ENCODE measurements at places on chromosomes 5 and 9. TPM values are rescaled to one million over a fixed set of nuclear protein-coding genes. Genes with fewer than 3 reads are reported as not detected.
A peak's percentile ranks its signal among the peaks of the same experiment; 100 is the strongest.

The FOXD4L6 gene
- total RNA-seq, result not detected

The BAAT gene
- total RNA-seq, result not detected

The PSMB7 gene
- 202 TPM for total RNA-seq

The KIF2A gene
- total RNA-seq, result 40.0 TPM

The WASHC1 gene
- total RNA-seq, result 3.1 TPM

The RGS7BP gene
- 0.11 TPM for total RNA-seq

The SIT1 gene
- not detected for total RNA-seq

- peaks cover 31% of the 10 kb centered on the region for H3K27me3 ChIP-seq
- H3K36me3 ChIP-seq, result no peaks in the 10 kb centered on the region
- DNase-seq, result no peak
- no peak overlapping the region for H3K27ac ChIP-seq
- no peak overlapping the region for H3K4me3 ChIP-seq
- no peaks in the 10 kb centered on the region for H3K4me1 ChIP-seq
These were observed 35.2 kb downstream of the FAM163B start for GRCh38 chr9:133573791-133574515.

GRCh38 chr9:31908891-31909480 is 475.5 kb upstream of the ACO1 start:
- H3K36me3 ChIP-seq, result no peaks in the 10 kb centered on the region
- H3K27ac ChIP-seq, result no peak overlapping the region
- DNase-seq, result no peak

DNA sequence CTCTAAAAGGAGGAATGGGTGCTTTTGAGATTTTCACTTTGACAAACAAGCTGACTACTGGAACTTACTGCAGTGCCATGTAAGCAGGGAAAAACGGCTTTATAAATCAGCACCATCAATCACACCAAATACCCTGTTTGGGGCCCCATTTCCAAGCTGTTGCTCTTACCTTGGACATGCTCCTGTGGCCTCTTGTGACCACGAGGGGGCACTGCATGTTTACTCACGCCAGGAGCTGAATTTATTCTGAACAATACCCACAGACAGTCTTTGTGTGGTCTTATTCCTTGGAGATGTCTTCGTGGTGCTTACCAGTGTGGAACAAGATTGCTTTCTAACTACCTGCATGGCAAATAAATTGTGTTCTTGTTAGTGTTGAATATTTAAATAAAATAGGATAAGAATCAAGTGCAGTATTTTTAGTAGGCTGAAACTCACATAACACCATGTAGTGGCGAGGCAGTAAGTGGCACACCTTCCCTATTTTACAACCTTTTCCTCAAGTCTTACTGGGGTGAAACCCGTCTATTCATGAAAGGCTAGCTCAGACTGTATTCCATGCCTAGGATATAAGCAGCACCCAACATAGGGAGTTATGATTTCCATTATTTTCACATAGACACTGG is 155.5 kb upstream of the NMUR2 start:
- peak; percentile 68 for DNase-seq
- no peak overlapping the region for H3K27ac ChIP-seq
- no peaks in the 10 kb centered on the region for H3K4me1 ChIP-seq

GRCh38 chr5:2207416-2208238 is 324.9 kb upstream of the IRX4 start:
- H3K4me1 ChIP-seq, result no peaks in the 10 kb centered on the region
- H3K27ac ChIP-seq, result no peak overlapping the region
- no peak for DNase-seq
- no peaks in the 10 kb centered on the region for H3K27me3 ChIP-seq
- no peaks in the 10 kb centered on the region for H3K36me3 ChIP-seq
- no peak overlapping the region for H3K4me3 ChIP-seq

DNA sequence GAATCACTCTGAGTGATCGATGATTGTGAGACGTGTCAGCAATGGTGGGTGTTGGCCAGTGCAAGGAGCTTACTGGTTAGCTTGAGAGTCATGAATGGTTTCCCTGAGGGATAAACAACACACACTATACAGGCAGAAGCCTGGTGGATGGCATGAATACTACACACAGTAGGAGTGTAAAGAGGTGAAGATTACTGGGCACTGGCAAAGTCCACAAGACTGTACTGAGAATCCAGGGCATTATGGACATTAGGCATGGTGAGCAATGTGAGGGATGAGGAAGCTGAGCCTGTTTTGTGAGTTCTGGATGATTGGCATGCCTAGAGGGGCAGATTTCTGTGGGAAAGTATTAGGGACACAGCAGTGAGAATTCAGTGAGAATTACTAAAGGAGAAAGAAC is 71.3 kb downstream of the KDM4C start:
- no peaks in the 10 kb centered on the region for H3K27me3 ChIP-seq
- peak; percentile 45 for DNase-seq
- no peak overlapping the region for H3K27ac ChIP-seq

DNA sequence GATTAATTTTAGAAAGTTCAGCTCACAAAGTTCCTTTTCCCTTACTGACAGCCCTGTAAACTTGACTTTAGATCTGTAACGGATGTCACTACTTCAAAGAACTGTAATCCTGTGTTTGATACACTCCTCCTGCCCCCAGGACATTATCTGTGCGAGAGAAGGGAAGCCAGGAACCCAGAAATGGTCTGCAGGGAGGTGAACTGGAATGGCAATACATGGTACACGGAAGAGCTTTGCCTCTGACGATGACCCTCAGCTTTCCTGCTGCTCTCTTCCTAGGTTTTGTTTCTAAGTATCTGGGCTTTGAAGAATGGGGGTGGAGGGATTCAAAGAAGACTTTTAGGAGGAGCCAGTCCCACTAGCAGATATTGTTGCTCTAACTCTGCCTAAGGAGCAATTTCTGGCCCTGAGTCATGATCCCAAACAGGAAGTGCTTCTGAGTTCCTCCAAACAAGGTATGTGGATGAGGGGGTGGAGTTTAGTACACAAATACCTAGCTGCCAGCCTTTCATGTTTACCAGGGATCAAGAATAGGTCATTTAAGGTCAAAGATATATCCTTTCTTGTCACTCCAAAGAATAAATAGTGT is 43.4 kb upstream of the TMC1 start:
- no peaks in the 10 kb centered on the region for H3K27me3 ChIP-seq
- DNase-seq, result peak; percentile 82
- H3K27ac ChIP-seq, result peak overlapping the region; percentile 23
- H3K36me3 ChIP-seq, result no peaks in the 10 kb centered on the region
- H3K4me3 ChIP-seq, result 0 out of 2 replicates have a peak overlapping the region, but pooled peaks have one; percentile 10

DNA sequence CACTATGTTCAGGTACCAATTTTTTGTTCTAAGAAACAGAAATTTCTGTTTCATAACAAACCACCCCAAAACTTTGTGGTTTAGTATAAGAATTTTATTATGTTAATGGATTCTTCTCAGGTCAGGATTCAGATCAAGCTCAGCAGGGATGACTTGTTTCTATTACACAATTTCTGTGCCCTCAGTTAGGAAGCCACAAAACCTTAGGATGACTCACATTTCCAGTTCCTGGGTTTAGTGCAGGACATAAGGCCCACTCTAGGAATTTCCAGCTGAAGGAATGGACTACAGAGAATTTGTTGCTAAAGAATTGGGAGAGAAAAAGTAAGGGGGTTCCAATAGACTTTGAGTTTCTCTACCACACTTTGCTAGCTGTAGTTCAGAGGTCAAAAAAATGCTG is 629.3 kb downstream of the ANXA1 start:
- no peak overlapping the region for H3K4me3 ChIP-seq
- H3K27me3 ChIP-seq, result no peaks in the 10 kb centered on the region
- no peaks in the 10 kb centered on the region for H3K4me1 ChIP-seq
- H3K36me3 ChIP-seq, result no peaks in the 10 kb centered on the region

- H3K27me3 ChIP-seq, result no peaks in the 10 kb centered on the region
- H3K36me3 ChIP-seq, result peaks cover 9% of the 10 kb centered on the region
- H3K4me1 ChIP-seq, result peaks cover 7% of the 10 kb centered on the region
- no peak overlapping the region for H3K4me3 ChIP-seq
These were observed 6.5 kb downstream of the AMACR start for GRCh38 chr5:34001241-34001841.

GRCh38 chr5:171852255-171852681 is 66.7 kb downstream of the SMIM23 start:
- no peak for DNase-seq
- H3K36me3 ChIP-seq, result no peaks in the 10 kb centered on the region
- H3K27me3 ChIP-seq, result no peaks in the 10 kb centered on the region

DNA sequence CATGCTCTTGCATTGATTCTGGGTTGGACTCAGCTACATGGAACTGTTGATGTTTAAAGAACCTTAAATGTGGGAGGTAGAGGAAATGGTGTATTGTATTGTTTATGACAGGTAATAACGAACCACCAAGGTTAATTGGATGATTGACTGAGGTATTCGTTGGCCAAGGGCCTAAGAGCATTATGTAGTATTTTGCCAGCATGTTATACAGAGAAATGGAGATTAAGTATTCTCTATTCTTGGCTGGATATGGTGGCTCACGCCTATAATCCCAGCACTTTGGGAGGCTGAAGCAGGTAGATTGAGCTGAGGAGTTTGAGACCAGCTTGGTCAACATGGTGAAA is 59.0 kb upstream of the CDK20 start:
- no peak overlapping the region for H3K4me3 ChIP-seq
- H3K27ac ChIP-seq, result no peak overlapping the region
- no peak for DNase-seq
- H3K36me3 ChIP-seq, result no peaks in the 10 kb centered on the region
- H3K4me1 ChIP-seq, result 0 out of 2 replicates have a peak, but pooled peaks cover 5% of the 10 kb centered on the region

- no peak for DNase-seq
- H3K27me3 ChIP-seq, result no peaks in the 10 kb centered on the region
- H3K36me3 ChIP-seq, result no peaks in the 10 kb centered on the region
- H3K4me3 ChIP-seq, result no peak overlapping the region
- H3K4me1 ChIP-seq, result no peaks in the 10 kb centered on the region
These were observed 43.3 kb downstream of the PRELID2 start for GRCh38 chr5:145791866-145792265.

DNA sequence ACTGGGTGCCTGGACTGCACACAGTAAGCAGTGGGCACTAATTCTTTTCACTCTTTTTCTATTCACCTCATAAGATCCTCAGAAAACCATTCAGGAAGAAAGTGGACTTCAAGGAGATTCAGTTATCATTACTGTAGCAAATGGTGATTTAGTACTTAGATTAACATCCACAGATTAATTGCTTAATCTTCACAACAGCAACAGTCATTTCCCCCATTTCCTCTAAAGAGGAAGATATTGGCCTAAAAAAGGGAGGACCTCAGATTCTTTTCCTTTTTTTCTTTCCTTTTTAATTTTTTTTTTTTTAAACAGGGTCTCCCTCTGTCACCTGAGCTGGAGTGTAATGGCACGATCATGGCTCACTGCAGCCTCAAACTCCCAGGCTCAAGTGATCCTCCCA is 64.4 kb downstream of the AUH start:
- no peak overlapping the region for H3K4me3 ChIP-seq
- no peak overlapping the region for H3K27ac ChIP-seq
- DNase-seq, result no peak
- peaks cover 28% of the 10 kb centered on the region for H3K4me1 ChIP-seq
- H3K36me3 ChIP-seq, result peaks cover 6% of the 10 kb centered on the region
- H3K27me3 ChIP-seq, result no peaks in the 10 kb centered on the region

DNA sequence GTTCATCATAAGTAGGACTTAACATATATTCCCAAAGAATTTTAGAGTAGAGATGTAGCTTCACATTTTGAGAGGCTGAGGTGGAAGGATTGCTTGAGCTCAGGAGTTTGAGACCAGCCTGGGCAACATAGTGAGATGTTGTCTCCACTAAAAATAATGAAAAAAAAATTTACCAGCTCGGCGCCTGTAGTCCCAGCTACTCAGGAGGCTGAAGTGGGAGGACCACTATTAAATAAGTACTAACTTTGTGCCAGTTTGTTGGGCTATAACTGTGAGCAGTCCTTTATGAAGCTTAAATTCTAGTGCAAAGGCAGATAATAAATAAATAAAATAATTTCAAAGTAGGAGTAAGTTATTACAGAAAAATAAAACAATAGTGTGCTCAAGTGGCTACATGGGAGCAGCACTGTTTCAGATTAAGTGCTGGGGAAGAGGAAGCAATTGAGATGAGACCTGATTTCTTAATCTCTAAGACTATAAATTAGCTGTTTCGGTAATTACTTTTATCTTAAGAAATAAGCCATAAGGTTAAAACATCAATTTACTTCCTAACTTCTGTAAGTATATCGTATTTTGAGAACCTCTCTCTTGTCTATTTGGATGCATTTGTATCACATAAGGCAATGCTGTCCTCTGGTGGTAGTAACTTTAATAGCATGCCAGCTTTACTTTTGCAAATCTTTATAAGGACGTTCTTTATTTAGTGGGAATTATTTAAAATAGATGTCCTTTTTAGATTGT is 98.9 kb downstream of the CSNK1G3 start:
- DNase-seq, result peak; percentile 74
- peaks cover 44% of the 10 kb centered on the region for H3K36me3 ChIP-seq
- no peaks in the 10 kb centered on the region for H3K27me3 ChIP-seq
- H3K4me1 ChIP-seq, result no peaks in the 10 kb centered on the region

DNA sequence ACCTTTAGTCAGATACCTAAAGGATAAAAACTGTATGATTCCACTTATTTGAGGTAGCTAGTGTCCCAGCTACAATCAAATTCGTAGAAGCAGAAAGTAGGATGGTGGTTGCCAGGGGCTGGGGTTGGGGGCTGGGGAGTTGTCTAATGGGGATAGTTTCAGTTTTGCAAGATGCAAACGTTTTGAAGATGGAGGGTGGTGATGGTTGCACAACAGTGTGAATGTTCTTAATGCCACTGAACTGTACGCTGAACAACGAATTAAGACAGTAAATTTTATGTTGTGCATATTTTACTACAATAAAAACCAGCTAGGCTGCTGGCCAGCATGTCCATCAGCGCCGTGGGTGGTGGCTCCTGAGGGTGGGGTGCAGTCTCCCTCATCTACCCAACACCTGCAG is 137.8 kb downstream of the GADD45G start:
- no peaks in the 10 kb centered on the region for H3K27me3 ChIP-seq
- H3K27ac ChIP-seq, result no peak overlapping the region
- H3K4me1 ChIP-seq, result no peaks in the 10 kb centered on the region
- H3K4me3 ChIP-seq, result no peak overlapping the region
- H3K36me3 ChIP-seq, result no peaks in the 10 kb centered on the region

DNA sequence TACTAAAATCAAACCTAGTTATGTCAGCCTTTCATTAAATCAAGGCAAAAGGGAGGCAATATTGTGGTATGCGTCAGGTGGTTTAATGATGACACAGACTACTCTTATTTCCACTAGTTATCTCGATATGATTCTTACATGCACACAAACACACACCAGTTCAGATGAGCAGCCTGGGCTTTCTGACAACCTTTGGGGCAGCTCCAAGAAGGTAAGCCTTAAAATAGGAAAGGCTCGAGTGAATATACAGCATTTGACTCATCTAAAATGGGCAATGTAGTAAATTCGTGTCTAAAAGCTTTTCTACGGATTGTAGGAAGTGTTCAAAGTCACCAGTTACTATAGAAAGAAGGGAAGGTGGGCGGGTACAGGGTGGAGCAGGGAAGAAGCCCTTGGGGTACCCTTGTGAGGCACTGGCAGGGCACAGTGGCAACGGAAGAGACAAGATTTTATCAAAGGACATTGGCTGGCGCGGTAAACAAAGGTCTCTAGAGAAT is 1.9 kb downstream of the ANKH start:
- peaks cover 14% of the 10 kb centered on the region for H3K4me1 ChIP-seq
- H3K4me3 ChIP-seq, result peak overlapping the region; percentile 84
- no peaks in the 10 kb centered on the region for H3K27me3 ChIP-seq
- no peaks in the 10 kb centered on the region for H3K36me3 ChIP-seq
- DNase-seq, result peak; percentile 18

Measured in GM23248 (cell line).